Articular chondrocyte of knee joint (primary cell): ENCODE measurements at places on chromosomes 12 and 14. TPM values are rescaled to one million over a fixed set of nuclear protein-coding genes. Genes with fewer than 3 reads are reported as not detected.

EGLN3 gene
- 0.54 and 0.78 TPM in 2 replicates for total RNA-seq

IAPP gene
- total RNA-seq, result not detected in 2 replicates

KCNK10 gene
- total RNA-seq, result not detected in 2 replicates

CFAP251 gene
- total RNA-seq, result 4.2 and 4.8 TPM in 2 replicates

FSCB gene
- total RNA-seq, result not detected in 2 replicates

MCRS1 gene
- 36.2 and 45.9 TPM in 2 replicates for total RNA-seq

B4GALNT1 gene
- total RNA-seq, result 1.0 and 2.9 TPM in 2 replicates

RAD9B gene
- 1.3 and 1.4 TPM in 2 replicates for total RNA-seq

LRRK2 gene
- 5.4 and 6.8 TPM in 2 replicates for total RNA-seq

SMAGP gene
- 7.4 and 9.3 TPM in 2 replicates for total RNA-seq

GPRC5A gene
- total RNA-seq, result 28.9 and 33.8 TPM in 2 replicates

TCL1B gene
- not detected in 2 replicates for total RNA-seq

TAS2R42 gene
- total RNA-seq, result not detected in 2 replicates

ADAMTS20 gene
- total RNA-seq, result not detected in 2 replicates

CLEC2B gene
- total RNA-seq, result 0.78 and 2.4 TPM in 2 replicates

TPH2 gene
- not detected in 2 replicates for total RNA-seq
